WTC11 (cell line): ENCODE measurements at places on chromosomes 4 and X. TPM values are rescaled to one million over a fixed set of nuclear protein-coding genes. Genes with fewer than 3 reads are reported as not detected.

DNA sequence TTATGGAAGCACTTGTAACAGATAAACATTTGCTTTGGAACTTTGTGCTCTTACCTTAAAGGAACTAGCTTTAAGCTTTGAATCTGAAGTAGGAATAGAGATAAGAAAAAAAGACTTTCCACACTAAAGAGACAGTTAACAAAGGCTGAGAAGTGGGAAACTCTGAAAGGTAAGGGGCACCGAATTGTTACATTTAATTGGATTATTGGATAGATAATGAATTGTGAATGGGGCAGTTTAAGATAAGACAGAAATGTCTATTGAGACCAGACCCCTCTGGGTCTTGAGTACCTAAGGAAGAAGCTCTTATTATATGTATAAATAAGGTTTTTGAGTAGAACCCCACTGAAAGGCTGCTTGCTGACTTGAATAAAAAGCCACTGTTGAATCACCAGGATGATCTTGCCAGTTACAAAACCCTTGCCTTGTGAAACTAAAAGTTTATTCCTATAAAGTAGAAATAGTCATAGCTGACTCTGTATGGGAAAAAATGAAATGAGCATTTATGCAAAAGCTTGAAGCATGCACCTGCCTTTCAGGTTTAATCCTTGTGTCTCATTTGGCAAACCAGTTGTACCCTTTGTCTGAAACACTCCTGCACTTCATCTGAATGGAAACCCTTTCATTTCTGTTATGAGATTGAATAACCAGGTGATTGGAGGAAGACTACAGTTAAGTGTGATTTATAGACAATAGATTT lies 423.2 kb downstream of the RPA4 start:
- H3K36me3 ChIP-seq: no peaks in the 10 kb centered on the region
- H3K27me3 ChIP-seq: no peaks in the 10 kb centered on the region

The TLR1 gene
- total RNA-seq: 0.28 to 0.34 TPM in 2 of 3 replicates, not detected in the other

The PAGE4 gene
- total RNA-seq: 0.82 to 1.5 TPM in 2 of 3 replicates, not detected in the other

DNA sequence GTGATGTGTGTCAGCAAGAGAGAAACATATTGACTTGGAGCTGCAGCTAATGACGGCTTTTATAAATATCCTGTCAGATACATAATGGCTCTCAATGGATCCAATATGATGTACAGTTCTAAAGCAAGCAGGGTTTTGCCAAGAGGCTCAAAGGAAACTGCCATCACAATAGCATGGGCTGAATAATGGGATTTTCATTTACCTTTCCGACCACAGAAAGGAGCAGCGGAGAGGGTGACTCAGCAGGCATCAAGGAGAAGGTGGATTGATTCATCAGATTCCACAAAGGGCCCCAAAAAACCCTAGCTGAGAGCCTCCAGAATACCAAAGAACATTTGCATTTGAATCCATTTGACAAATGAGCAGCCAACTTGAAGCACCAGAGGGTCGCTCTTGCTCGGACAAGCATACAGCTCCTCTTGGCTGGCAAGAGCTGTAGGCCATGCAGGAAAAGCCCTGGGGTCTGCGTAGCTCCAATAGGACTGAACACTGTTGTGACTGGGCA lies 355.7 kb upstream of the NOCT start:
- DNase-seq: peak; percentile 21
- H3K4me1 ChIP-seq: peaks cover 51% of the 10 kb centered on the region
- H3K36me3 ChIP-seq: peaks cover 10% of the 10 kb centered on the region
- no peaks in the 10 kb centered on the region; the same call in 1 of the 2 replicates for H3K27me3 ChIP-seq
- peak overlapping the region; percentile 50 for H3K4me3 ChIP-seq

The CLCN5 gene
- 10.7 to 14.2 TPM (median 13.3 TPM) in 3 replicates for total RNA-seq

- no peak overlapping the region for H3K4me3 ChIP-seq
- H3K36me3 ChIP-seq: no peaks in the 10 kb centered on the region; the same call in 1 of the 2 replicates
- no peak overlapping the region for H3K27ac ChIP-seq
- DNase-seq: peak; percentile 32
These were observed 269.0 kb upstream of the PABPC4L start for GRCh38 chr4:134470544-134470943.

- H3K4me1 ChIP-seq: peaks cover 79% of the 10 kb centered on the region
- no peak overlapping the region for H3K4me3 ChIP-seq
- H3K36me3 ChIP-seq: no peaks in the 10 kb centered on the region; the same call in 1 of the 2 replicates
These were observed 27.8 kb downstream of the ADGRA3 start for GRCh38 chr4:22488106-22488505.

DNA sequence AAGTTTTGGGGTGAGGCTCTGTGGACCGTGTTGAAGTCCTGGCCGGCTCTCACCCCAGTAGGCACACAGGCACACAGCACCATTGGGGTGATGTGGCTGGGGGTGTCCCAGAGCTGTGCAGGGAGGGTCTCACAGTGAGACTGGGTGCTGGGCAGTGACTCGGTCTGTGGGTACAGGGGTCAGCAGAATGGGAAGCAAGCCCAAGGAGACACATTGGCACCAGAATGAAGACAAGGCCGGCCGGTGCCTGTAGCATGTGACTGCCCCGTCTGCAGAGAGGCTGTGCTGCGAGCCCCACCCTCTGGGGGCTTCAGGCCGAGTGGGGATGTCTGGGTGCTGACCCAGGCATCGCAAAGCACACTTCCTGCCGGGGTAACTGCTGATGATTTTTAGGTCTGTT lies 5.2 kb downstream of the MAEA start:
- no peaks in the 10 kb centered on the region for H3K27me3 ChIP-seq
- peak overlapping the region; percentile 74 for H3K27ac ChIP-seq
- no peak for DNase-seq
- H3K4me1 ChIP-seq: peaks cover 53% of the 10 kb centered on the region
- H3K36me3 ChIP-seq: peaks cover 14% of the 10 kb centered on the region

GRCh38 chrX:8673201-8673600 lies 58.7 kb downstream of the ANOS1 start:
- H3K4me1 ChIP-seq: peaks cover 42% of the 10 kb centered on the region
- no peak overlapping the region for H3K4me3 ChIP-seq
- no peaks in the 10 kb centered on the region for H3K36me3 ChIP-seq
- DNase-seq: no peak
- no peaks in the 10 kb centered on the region for H3K27me3 ChIP-seq

DNA sequence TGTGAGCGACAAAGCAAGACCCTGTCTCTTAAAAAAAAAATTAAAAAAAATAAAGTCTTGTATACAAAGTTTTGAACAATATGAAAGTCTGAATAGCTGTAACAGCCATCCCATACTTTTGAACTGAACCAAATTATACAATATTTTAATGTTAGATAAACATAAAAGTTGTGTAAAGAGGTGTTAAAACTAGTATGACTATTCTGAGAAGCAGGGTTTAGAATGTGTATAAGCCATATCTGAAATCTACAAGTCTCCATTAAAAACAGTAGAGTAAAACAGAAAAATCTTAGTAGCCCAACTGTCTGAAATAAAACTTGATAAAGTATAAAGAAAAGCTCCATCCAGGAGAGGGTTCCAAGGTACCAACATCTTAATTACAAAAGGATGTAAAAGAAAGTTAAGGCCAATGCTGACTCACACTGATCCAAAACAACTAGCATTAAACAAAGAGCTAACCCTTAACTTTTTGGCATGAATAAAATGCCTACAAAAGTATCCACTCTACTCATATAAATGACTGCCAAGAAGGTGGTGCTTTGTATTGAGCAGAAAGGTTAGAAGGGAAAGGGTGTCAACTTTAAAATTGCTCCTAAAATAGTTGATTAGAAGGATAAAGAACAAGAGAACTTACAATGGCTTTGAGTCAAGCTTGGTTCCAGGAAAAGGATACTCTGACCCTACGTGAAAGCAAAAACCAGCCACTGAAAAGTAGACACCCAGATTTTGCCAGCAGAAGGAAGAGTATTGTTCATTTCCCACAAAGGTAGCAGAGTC lies 18.5 kb downstream of the CNOT6L start:
- no peak for DNase-seq
- H3K27me3 ChIP-seq: no peaks in the 10 kb centered on the region
- H3K4me3 ChIP-seq: no peak overlapping the region
- H3K4me1 ChIP-seq: peaks cover 13% of the 10 kb centered on the region
- H3K36me3 ChIP-seq: 0 out of 2 replicates have a peak, but pooled peaks cover 5% of the 10 kb centered on the region

DNA sequence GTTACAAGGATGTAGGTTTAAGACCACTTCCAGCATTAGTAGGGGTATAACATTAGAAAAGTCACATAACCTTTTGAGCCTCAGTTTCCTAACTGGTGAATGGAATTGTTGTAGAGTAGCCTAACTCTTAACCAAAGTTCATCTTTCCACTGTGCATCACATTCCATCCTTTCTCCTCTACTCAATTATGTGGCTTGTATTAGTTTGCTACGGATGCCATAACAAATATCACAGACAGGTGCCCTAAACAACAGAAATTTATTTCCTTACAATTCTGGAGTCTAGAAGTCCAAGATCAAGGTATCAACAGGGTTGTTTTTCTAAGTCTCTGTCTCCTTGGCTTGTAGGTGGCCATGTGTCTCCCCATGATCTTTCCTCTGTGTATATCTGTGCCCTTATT lies 231.9 kb downstream of the RASL11B start:
- no peak for DNase-seq
- H3K36me3 ChIP-seq: no peaks in the 10 kb centered on the region

DNA sequence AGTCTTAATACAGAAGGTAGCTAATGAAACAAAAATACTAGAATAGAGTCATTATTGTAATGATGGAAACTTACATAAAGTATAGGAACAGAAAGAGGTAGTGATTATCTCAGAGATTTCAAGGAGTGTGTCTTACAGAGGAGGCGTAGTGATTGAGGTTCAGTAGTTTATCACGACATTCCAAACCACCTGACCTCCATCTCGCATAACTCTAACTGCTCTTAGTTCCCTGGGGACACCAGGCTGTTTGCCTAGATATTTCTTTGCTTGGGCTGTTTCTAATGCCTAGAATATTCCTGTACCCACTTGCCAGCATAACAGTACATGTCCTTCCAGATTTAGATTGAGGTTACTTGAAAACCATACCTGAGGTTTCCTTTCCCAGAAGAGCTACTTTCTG lies 29.1 kb downstream of the STAG2 start:
- no peaks in the 10 kb centered on the region for H3K36me3 ChIP-seq
- H3K4me1 ChIP-seq: peaks cover 50% of the 10 kb centered on the region
- no peaks in the 10 kb centered on the region for H3K27me3 ChIP-seq

The MAGEB18 gene
- not detected in 3 replicates for total RNA-seq

The CT45A3 gene
- not detected in 3 replicates for total RNA-seq

The OTC gene
- not detected in 3 replicates for total RNA-seq

The MTHFD2L gene
- total RNA-seq: 9.4 to 10.6 TPM (median 10.5 TPM) in 3 replicates

GRCh38 chrX:123425904-123426303 lies 241.8 kb downstream of the GRIA3 start:
- no peak for DNase-seq
- H3K27me3 ChIP-seq: no peaks in the 10 kb centered on the region
- H3K27ac ChIP-seq: no peak overlapping the region
- H3K4me1 ChIP-seq: peaks cover 22% of the 10 kb centered on the region
- H3K4me3 ChIP-seq: no peak overlapping the region

The PPP2R2C gene
- 9.0 to 11.5 TPM (median 9.4 TPM) in 3 replicates for total RNA-seq

GRCh38 chr4:185709802-185710486 lies 102.0 kb downstream of the SORBS2 start:
- H3K27me3 ChIP-seq: no peaks in the 10 kb centered on the region
- DNase-seq: no peak
- H3K36me3 ChIP-seq: peaks cover 19% of the 10 kb centered on the region
- no peak overlapping the region for H3K27ac ChIP-seq

DNA sequence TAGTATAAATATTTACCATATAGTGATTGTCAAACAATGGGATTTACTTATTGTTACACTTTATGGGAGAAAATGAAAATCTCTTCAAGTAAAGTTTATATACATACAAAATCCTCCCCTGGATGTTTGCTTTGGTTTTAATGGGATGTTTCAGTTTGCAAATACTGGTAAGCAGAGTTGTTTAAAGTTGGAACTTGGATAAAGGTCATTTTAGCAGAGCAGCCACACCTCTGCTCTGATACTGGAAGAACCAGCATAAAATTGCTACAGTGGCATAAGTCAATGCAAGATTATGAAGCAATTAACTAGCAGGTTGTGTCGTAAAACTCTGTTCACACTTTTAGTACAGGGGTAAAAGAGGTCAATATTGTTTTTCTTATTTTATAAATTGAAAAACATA lies 101.2 kb downstream of the TRAPPC11 start:
- DNase-seq: no peak
- peaks cover 2% of the 10 kb centered on the region; the same call in 1 of the 2 replicates for H3K27me3 ChIP-seq
- no peak overlapping the region for H3K27ac ChIP-seq
- H3K4me1 ChIP-seq: peaks cover 11% of the 10 kb centered on the region
- H3K4me3 ChIP-seq: no peak overlapping the region

The NIPAL1 gene
- 7.1 to 8.4 TPM (median 7.2 TPM) in 3 replicates for total RNA-seq

- no peak overlapping the region for H3K27ac ChIP-seq
- peaks cover 9% of the 10 kb centered on the region; the same call in 1 of the 2 replicates for H3K27me3 ChIP-seq
- no peak overlapping the region for H3K4me3 ChIP-seq
- no peak for DNase-seq
These were observed 219.7 kb upstream of the TENM3 start for GRCh38 chr4:182023469-182023868.

GRCh38 chr4:146176891-146177290 lies 1.4 kb downstream of the LSM6 start:
- H3K27ac ChIP-seq: no peak overlapping the region
- peak overlapping the region; percentile 82 for H3K4me3 ChIP-seq

DNA sequence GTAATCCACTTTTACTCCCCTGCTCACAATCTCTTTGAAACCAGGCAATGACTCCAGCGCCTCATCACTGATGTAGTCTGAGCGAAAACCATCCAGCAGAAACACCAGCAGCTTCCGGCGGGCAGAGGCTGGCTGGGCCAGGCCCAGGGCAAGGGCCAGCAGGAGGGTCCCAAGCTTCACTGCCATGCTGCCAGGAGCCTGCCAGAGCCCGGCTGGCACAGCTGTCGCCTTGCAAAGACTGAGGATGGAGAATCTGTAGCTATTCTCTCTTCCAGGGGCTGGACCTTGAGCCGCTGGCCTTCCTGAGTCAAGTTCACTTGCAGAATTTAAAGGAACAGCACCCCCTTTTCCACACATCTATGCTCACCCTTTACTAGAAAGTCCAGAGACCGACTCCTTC lies at the start of gene ENPP6:
Gene ENPP6 (minus strand): TSS at position 240 of the 400 bp plus-strand sequence. CDS start 54 bp downstream, at position 186.
- H3K4me1 ChIP-seq: peaks cover 15% of the 10 kb centered on the region
- no peak for DNase-seq
- H3K4me3 ChIP-seq: no peak within 1 kb of the TSS
- H3K36me3 ChIP-seq: peaks cover 5% of the 10 kb centered on the region

- peaks cover 7% of the 10 kb centered on the region for H3K36me3 ChIP-seq
- no peak overlapping the region for H3K4me3 ChIP-seq
- no peak overlapping the region for H3K27ac ChIP-seq
- no peak for DNase-seq
- no peaks in the 10 kb centered on the region for H3K4me1 ChIP-seq
These were observed 947.7 kb upstream of the SLIT2 start for GRCh38 chr4:19304028-19304427.

The CAPN6 gene
- total RNA-seq: 3.1 to 4.1 TPM (median 4.0 TPM) in 3 replicates

DNA sequence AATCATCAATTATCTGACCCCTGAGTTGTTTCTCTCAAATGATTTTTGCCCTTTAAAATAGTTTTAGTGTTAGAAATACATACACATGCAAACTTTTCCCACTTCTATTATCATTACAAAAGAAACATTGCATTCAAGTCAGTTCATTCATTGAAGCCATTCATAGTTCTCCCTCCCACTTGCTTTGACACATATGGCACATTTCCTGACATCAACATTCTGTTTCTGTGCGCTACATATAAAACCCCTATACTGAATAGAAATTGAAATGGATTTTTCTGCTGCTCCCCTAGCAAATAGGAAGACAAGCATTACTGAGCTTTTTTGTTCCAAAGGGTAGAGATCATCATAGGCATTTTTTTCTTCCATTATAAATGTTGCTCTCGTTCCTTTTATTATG lies 497.9 kb upstream of the PCDH10 start:
- no peak overlapping the region for H3K27ac ChIP-seq
- no peaks in the 10 kb centered on the region for H3K27me3 ChIP-seq
- peaks cover 37% of the 10 kb centered on the region for H3K36me3 ChIP-seq
- H3K4me1 ChIP-seq: peaks cover 13% of the 10 kb centered on the region
- no peak overlapping the region for H3K4me3 ChIP-seq

The PALLD gene
- 19.7 to 23.7 TPM (median 20.8 TPM) in 3 replicates for total RNA-seq

- peaks cover 81% of the 10 kb centered on the region for H3K36me3 ChIP-seq
- no peak overlapping the region for H3K4me3 ChIP-seq
- no peaks in the 10 kb centered on the region for H3K27me3 ChIP-seq
These were observed 36.5 kb downstream of the WDR1 start for GRCh38 chr4:10079912-10080588.
